ENCODE measurements at places on chromosomes 4 and X.

GRCh38 chrX:44244008-44244407 lies 99.5 kb downstream of the EFHC2 start:
- no peak for DNase-seq

- DNase-seq = no peak
These were observed 80.8 kb downstream of the FGF16 start for GRCh38 chrX:77528034-77528433.

- no peak for DNase-seq
These were observed 443.7 kb upstream of the ATOH1 start for GRCh38 chr4:93384887-93385286.

- DNase-seq = no peak
These were observed 2.9 kb downstream of the PDGFRA start for GRCh38 chr4:54231768-54232688.

- DNase-seq = no peak
These were observed 469.6 kb downstream of the PDGFC start for GRCh38 chr4:156501962-156502361.

- no peak for DNase-seq
These were observed 214.6 kb downstream of the ENOX2 start for GRCh38 chrX:130688360-130688759.

- DNase-seq = no peak
These were observed 273.3 kb downstream of the DKK2 start for GRCh38 chr4:106762666-106763443.

DNA sequence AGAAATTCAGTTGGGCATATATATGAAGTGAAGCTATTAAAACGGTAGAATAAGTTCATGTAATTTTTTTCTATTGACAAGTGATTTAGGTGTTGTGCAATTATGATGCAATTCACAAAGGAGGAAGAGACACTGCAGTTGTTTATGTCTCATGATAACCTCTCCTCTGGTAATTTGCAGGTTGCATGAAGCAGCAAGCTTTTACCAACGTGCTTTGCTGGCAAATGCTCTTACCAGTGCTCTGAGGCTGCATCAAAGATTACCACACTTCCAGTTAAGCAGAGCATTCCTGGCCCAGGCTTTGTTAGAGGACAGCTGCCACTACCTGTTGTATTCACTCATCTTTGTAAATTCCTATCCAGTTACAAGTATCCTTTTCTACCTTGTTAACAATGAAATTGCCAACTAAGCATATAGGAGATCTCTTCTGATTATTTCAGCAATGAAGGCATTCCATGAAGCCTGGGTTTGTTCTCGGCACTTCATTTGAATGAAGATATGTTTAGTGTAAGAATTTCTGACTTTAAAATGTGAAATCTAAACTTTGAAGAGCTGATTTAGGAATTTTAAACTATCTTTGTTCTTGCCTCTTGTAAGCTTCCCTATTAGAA lies 3.9 kb downstream of the TMEM33 start:
- no peak for DNase-seq

DNA sequence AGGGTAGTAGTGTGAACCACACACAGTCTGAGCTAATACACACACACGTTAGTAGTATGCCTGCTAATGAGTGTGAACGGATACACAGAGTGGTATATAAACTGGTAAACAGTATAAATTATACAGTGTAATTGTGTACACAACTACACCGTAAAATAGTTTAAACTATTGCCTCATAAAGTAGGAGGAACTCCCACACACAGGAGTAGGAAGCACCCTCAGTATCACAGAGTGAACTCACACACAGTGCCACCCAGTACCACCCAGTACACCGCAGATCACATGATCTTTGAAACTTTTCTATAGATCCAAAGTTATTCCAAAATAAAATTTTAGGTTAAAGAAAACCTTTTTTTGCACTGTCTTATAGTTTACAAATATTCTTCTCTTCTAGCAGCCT lies 275.1 kb downstream of the ADGRA3 start:
- DNase-seq = no peak

DNA sequence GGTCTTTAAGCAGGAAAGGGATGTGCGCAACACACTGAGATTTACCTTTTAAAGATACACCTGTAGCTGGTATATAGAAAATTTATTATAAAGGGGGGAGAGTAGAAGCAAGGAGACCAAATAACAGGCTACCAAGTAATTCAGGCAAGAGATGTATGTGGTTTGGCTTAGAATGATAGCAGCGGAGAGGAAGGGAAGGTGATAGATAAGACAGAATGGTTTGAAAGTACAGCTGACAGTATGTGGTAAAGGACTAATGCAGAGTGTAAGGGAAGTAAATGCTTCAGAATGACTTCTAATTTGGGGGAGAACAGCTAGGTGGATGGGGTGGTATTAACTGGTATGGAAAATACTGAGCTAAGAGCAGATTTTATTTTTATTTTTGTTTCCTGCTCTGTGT lies 308.9 kb downstream of the ANTXR2 start:
- no peak for DNase-seq

GRCh38 chr4:133130171-133130570 lies 18.9 kb upstream of the PCDH10 start:
- DNase-seq = no peak

DNA sequence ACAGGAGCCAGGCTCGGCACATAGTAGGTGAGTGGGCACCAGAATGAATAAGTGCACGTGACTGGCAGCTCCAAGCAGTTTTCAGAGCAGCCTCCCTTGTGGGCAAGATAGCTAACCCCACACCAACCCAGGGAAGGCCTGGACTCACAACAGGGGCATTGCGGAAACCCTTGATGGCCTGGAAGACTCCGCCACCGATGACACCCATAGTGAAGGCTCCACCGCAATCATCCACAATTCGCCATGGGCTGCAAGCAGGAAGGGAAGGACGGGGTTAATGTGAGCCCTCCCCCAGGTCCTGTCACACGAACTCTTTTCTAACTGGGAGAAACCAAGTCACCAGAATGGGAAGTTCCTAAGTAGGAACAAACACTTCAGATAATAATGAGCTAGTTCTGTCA lies 957 bp downstream of the TIMM17B start:
- no peak for DNase-seq

GRCh38 chr4:128285085-128285997 lies 2.3 kb downstream of the PGRMC2 start:
- DNase-seq = no peak

DNA sequence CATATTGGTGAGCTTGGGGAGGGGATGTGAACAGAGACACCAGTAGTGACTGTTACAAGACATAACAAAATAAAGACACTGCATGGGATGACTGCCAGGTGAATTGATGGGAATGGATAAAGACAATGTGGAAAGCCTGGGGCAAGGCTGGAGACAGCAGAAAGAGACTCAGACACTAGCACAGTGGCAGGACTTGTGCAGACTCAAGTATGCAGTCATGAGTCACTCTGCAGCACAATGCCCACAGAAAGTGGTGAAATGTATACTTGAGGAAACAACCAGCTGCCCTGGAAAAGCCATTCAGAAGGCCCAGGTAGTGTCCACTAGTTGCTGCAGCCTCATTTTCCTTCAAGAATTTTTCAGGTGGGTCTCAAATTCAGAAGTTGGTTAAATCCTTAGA lies 452.3 kb downstream of the MID1IP1 start:
- DNase-seq = no peak

- no peak for DNase-seq
These were observed 19.4 kb upstream of the RAB40A start for GRCh38 chrX:103538728-103539127.

GRCh38 chrX:57227691-57228090 lies 58.8 kb upstream of the FAAH2 start:
- DNase-seq = no peak

DNA sequence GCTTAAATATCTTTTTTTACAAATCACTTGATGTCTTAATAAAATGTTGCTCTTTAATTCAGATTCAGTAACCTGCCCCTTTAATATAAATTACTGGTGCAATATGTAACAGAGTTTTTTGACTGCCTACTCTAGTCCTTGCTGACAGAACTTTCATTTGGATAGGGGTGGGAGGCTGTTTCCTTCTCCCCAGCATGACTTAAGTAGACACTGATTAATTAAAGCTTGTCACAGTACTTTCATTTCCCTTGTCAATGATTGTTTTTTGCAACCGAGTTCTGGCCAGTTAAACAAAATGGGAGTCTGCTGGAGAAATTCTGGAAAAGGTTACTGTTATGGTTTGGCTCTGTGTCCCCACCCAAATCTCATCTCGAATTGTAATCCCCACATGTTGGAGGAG lies 37.3 kb upstream of the BBS12 start:
- no peak for DNase-seq

GRCh38 chrX:49934148-49934547 lies 11.8 kb downstream of the CLCN5 start:
- no peak for DNase-seq

GRCh38 chr4:56425518-56425917 lies 9.9 kb downstream of the PPAT start:
- DNase-seq = no peak

GRCh38 chr4:171785388-171785787 lies 27.8 kb upstream of the GALNTL6 start:
- DNase-seq = no peak

GRCh38 chr4:79512363-79512762 lies 104.3 kb upstream of the GK2 start:
- no peak for DNase-seq

- DNase-seq = no peak
These were observed 186.1 kb upstream of the LNX1 start for GRCh38 chr4:53777244-53777984.

DNA sequence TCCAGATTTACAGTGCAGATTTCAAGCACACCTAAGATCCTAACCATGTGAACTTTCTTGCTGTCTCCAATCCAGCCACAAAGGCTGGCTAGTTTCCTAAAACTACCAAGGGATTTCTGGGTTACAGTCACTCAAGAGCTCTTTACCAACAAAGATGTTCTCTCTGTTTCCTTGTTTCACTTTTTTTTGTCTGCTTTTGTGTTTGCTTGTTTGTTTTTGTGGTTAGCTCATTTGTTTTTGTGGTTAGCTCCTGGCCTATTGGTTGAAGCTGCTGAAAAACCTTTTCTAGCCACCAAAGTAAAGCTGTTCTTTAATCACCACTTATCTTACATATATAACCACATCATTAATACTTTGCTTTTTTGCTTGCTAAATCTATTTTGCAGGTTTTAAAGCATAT lies 642.5 kb upstream of the GALNTL6 start:
- no peak for DNase-seq

DNA sequence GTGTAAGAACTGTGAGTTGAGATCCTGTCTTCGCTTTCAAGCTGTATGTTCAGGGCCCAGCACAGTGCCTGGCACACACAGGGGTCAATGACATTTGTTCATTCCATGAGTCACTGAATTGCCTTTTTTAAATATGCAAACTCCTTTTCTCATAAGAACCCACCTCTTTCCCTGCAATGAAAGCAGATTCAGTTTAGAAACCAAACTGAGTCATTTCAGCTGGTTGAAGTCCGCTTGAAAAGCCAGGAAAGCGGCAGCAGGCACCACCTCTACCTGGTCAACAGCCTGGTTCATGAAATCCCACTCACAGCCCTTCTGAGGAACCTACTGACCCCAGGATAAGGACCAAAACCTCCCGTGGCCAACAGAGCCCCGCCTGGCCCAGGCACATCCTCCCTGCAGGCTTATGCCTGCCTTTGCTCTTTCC lies 4.5 kb upstream of the C1QTNF7 start:
- DNase-seq = no peak

DNA sequence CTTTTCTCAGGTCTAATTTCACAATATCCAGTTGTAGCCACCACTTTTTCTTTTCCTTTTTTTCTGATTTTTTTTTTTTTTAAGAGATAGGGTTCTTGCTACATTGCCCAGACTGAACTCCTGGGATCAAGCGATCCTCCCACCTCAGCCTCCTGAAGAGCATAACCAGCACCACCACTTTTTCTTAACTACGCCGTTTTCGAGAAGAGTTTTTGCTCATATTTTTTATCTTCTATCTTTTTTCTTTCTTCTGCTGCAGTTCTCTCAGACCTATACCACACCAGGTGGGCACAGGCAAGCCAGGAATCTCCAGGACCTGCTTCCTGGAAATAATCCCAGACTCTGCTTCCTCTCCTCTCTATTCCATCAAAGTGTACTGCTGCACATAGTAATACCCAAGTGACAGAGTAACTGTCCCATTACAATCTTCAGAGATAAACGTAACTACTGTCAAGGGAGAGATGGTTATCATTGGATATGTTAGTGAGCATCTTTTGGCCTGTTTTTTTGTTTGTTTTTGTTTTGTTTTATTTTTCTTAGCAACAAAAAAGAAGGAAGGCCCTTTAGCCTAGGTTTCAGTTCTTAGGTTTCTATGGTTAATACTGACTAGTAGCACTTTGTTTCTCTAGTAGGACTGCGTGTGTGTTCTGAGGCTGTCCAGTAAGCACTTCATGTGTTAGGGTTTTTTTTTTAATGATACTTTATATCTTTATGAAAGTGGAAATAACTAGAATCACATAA lies 59.2 kb upstream of the TXK start:
- DNase-seq = no peak

GRCh38 chr4:1408418-1408817 lies 2.2 kb upstream of the NKX1-1 start:
- no peak for DNase-seq

GRCh38 chrX:21926116-21926515 lies 14.4 kb upstream of the SMS start:
- DNase-seq = no peak

- no peak for DNase-seq
These were observed 289.8 kb upstream of the CLNK start for GRCh38 chr4:10974371-10974770.

- no peak for DNase-seq
These were observed 83.4 kb downstream of the UCHL1 start for GRCh38 chr4:41339812-41340809.

DNA sequence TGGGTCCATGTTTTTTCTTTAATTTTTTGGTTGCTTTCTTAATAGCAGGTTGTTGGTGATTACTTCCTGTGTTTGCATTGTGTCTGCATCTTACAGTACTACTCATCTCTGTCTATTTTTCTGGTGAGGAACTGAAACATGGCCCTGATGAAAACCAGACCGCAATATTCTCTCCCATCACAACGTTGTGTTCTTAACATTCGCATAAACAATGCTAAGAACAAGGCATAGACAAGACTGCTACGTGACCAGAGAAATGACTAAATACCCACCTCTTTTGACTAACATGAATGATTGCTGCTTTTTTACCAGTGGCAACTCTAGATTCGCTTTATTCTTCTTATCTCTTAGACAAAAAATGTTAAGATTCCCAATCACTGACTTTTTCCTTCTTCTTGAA lies 179.1 kb downstream of the GC start:
- DNase-seq = no peak

DNA sequence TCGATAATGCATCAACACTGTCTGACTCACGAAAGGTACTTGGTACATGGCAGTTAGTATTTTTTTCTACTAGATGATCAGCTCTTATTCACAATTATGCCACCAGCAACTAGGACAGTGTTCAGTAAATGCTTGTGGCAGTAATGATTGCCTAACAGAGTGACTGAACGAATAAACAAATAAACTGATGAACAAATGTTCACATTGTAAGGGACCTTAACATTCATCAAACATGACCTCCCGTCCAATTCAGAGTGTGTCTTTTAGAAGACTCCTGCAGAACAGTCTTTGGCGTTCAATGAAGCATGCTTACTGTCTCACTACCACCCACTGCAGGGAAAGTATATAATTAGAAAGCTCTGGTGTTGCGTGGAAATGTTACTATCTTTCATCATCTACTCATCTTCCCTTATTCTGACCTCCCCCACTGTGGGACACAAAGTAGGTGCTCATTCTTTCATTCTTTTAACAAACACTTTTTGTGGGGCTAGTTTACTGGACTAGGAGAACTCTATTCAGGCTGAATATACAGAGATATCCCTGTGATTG lies 319.3 kb downstream of the RAB28 start:
- no peak for DNase-seq

All from effector CD4-positive, alpha-beta T cell (primary cell).